Stimulated activated CD4-positive, alpha-beta T cell treated with anti-CD3 and anti-CD28 coated beads, Interleukin-12 subunit alpha, Interleukin-12 subunit beta, amount 100 ng/mL, for 24 hours (primary cell): ENCODE measurements at places on chromosomes 16 and 17.

GRCh38 chr17:46042925-46043324, 43.9 kb downstream of the STH start:
- no peak for DNase-seq

DNA sequence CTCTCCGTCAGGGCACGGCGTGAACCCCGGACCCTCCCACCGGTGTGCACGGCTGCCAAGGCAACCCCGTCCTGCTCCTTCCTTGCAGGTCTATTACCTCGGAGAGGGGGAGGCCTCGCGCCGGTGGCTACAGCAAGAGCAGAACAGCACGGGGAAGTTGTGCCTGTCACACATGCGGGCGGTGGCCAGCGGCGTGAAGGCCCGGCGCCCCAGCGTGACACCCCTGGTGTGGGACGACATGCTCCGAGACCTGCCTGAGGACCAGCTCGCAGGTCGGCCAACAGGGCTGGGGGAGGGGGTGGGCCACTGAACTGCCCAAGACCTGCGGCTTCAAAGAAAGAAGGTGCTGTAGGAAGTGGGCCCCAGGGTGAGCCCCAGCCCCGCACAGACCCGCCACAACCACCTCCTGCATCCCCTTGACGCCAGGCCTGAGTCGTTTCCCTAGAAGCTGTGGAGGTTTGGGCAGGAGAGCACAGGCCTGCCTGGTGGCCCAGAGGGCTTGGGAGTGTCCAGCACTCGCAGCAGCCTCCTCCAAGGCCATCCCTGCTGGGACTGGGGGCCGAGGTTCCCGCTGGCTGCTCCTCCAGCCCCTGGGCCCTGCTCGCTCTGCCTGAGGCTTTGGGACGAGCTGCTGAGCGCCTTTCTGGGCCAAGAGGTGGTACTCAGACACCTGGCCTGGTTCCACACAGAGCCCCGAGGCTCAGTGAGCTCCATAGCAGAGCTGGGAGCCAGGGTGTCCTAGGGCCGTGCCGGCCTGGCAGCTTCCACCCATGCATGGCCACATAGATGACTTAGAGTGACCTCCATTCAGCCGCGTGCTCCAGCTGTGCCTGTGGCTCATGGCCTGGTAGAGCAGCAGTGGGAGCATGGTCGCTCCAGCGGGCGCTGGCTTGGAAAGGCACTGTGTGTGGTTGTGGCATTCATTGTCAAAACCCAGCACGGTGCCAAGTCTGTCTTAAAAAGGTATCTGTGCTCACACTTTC, 14.7 kb downstream of the CYBC1 start:
- DNase-seq = no peak

- DNase-seq = peak; percentile 74
Observed at GRCh38 chr16:23504453-23505179, 5.7 kb downstream of the GGA2 start.

- no peak for DNase-seq
Observed at GRCh38 chr17:49339354-49339753, 22.7 kb downstream of the ZNF652 start.

DNA sequence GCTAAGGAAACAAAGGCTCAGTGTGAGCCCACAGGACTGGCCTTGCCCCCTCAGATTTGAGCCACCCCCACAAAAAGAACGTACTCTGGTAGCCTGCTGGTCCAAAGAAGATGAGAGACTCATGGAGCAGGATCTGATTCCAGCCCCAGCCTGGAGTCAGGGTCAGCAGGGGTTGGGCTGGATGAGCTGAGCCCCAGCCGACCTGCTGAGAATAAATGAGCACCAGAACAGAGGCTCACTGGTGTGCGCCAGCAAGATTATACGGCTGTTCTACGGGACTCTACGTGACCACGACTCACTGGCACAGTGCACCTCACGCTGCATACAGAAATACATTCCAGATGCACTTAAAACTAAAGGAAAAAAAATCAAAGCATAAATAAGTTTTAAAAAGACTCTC, 186.0 kb upstream of the RPL38 start:
- no peak for DNase-seq

- no peak for DNase-seq
Observed at GRCh38 chr17:33039874-33040273, 48.2 kb downstream of the SPACA3 start.

GRCh38 chr17:82910041-82910481, 70.2 kb upstream of the ZNF750 start:
- DNase-seq = no peak

DNA sequence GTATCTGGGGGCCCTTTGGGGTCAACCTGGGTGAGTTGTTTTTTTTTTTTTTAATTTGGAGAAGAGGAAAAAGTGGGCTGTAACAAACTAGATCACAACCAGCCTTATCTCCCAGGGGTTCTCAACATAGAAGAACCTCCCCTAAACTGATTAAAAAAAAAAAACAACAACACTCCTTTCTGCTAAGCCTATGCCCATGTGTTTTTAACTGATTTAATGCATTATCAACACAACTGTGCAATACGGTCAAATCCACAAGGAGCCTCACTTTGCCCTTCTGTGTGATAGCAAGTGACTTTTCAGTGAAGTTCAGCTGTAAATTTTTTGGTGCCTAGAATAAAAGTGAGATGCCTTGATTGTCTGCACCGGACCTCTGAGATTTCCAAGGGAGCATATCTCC, 646 bp downstream of the MYH11 start:
- DNase-seq = no peak

GRCh38 chr16:64098451-64098850, 1023.4 kb downstream of the CDH11 start:
- DNase-seq = no peak
